SW 1271 (cell line): ENCODE measurements at places on chromosomes 4 and X.
A peak's percentile ranks its signal among the peaks of the same experiment; 100 is the strongest.

DNA sequence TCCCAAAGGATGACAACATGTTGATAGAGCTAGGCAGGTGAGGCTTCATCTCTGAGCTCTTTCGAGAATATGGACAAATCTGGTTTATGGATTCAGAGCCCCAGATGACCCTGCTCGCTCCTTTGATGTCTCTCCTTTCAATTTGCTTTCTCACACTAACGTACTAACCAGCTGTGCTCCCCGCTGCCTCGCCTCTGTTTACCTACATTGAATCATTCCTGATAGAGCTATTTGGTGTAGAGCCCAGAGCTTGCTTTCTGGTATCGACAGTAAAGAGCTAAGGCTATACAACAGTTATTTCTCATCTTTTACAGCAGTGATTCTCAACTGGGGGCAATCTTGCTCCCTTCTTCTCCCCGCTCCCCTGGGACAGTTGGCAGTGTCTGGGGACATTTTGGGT is 8.9 kb upstream of the PHKA2 start:
- DNase-seq, result no peak

- no peak for DNase-seq
These were observed at the start of gene TCEAL5 for GRCh38 chrX:103276581-103277002. TSS of gene TCEAL5 (minus strand) at chrX:103276750. CDS start at chrX:103274563, 2,187 bp downstream.

- no peak for DNase-seq
These were observed 78.6 kb downstream of the HAUS3 start for GRCh38 chr4:2163311-2163821.

DNA sequence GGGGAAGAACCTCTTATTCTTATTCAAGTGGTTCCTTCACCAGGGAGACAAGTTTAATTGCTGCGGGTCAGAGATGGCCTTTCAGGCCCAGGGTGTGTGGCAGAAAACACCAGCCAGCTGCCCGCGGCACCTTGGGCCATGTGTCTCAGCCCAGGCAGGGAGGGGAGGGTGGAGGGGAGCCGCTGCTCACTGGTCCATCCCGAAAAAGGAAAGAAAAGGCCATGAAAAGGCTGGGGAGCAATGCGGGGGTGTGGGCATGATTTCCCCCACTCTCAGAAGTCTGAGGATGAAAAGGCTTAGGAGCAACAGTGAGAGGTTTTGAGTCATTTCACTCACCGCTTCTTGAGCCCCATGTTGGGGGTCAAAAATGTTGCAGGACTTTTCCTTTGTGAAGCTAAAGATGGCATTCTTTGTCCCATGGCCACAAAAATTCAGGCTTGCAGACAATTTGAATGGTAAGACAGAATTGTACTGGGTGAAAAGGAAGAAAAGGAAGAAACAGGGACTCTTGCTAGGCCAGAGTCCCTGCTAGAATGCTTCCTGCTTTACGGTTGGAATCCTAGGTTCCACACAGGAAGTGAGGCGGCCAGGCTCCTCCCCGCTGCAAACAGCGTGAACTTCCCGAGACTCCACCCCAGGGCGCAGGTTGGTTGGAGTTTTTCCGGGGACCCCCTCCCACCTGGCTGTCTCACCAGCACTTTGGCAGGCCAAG is 17.4 kb upstream of the FAM47E start:
- DNase-seq, result no peak

DNA sequence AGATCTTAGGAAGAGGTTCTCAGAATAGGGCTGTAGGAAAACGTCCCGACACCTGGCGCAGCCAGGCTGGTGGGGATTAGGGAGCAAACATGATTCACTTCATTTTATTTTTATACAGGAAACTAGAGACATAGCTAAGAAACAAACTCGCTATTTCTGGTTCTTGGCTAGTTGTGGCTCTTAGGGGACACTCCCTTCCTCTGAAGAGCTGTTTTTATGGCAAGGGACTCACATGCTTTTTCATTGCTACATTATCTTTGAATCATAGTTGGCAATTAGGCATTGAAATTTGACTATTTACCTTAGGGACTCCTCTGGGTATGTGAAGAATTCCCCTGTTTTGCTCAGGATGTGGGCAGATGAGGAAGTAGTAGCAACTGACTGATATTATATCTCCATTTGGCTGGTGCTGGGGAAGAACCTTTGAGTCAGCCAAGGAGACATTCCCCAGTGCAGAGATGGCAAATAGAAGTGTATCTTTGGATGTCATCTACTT is 174.5 kb downstream of the SMIM20 start:
- peak; percentile 37 for DNase-seq

GRCh38 chrX:91414713-91415112 is 19.9 kb upstream of the PABPC5 start:
- DNase-seq, result no peak

DNA sequence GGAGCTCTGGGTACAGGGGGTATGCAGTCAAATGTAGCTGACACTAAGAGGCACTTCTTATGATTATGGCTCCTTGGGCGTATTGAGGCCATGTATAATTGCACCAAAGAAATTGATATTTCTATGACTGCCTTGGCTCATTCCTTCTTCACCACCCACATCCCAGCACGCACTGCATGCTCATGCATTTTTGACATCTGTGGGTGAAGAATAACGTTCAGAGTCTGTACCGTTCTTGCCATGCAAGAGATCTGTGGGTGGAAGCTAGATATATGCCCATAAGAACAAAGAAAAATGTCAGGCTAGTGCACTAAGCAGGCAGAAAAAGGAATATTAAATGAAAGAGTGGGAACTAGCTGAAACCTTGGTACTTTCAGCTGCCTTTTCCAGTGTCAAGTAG is 93.4 kb downstream of the EMCN start:
- no peak for DNase-seq

GRCh38 chr4:38266616-38267015 is 306.4 kb downstream of the PTTG2 start:
- DNase-seq, result no peak

- DNase-seq, result no peak
These were observed 38.2 kb upstream of the PRDM5 start for GRCh38 chr4:120960656-120961267.

DNA sequence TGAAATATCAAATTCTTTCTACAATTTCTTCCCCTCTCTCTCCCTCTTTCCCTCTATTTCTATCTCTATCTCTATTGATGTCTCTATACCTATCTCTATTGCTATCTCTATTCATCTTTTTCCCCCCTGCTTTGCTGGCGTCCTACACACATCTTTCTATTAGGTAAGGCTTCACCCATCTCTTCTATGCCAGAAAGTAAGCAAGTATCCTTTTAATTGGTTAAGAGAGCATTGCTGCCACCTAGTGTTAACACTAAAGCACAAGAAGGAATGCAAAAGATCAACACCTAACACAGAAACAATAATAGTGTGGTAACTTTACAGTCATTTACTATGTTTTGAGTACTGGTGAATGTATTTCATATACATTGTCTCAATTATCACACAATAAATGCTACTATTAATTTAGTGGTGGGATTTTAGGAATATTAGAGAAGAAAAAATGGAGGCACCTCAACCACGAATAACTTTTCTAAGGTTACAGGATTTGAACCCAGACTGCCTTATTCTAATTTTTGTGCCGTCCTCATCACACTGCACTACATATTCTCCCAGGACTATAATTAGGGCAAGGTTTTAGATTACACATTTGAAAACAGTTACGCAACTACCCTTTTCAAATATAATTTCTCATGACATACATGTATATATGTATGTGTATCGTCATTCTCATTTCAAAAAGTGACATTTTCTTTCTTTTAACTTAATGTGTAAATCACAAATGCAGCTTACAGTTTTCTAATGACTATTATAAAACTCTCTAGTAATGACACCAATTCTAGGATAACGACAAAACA is 3.7 kb upstream of the C4orf36 start:
- peak; percentile 68 for DNase-seq

- no peak for DNase-seq
These were observed 6.3 kb upstream of the OTUD4 start for GRCh38 chr4:145186729-145187128.

DNA sequence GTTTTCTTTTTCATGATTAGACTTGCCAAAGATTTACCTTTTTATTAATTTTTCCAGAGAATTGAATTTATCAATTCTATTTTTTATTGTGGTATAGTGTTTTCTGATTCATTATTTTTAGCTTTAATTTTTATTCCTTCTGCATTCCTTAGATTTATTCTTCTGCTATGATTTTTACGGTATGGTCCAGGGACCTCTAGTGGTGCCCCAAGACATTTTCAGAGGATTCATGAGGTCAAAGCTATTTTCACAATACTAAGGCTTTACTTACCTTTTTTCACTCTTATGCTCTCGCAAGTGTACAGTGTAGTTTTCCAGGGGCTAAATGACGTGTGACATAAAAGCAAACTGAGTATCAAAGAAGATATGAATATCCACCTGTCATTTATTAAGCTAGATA is 8.0 kb downstream of the RADX start:
- no peak for DNase-seq

DNA sequence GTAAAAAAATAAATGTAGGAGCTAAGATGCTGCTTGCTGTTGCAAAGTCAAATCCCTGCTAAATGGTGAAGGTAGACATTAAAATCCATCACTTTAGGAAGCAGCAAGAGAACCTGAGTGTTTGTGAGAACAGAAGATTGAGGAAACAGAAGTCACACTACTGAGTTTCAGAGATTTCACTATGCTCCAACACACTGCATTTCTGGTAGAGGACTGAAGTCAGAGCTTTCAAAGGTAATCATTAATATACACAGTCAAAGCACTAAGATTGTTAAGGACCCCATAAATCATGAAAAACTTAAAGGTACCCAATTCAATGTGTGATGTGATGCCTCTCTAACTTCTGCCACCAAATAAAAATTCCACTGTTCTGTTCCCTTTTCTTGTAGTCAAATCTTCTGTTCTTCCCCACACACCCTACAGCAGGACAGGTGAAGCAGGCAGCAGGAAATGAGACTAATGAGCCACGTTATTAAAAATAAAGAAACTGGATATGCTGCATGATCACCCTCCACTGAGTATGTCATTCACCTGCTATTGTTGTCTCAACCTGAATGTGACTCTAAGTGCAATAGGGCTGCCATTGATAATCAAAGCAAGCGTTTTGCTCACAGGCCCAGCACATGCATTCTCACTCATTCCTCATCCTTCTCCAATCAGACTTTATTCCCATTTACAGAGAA is 28.9 kb upstream of the APELA start:
- DNase-seq, result no peak

DNA sequence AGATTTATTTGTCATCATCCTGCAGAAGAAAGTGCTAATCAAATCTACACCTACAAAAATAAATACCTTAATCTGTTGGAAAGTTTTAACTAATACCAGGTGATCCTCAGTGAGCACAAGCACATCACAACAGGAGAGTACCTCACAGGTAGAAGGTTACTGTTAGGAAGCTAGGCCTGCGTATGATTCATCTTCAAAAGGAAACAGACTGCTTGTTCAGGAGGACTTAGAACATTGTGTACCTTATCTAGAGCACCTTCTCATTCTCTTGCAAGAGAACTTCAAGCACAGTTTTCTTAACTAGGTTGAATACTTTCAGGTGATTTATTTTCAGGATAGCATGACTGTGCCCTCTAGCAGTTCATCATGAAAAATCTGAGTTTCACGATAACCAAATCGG is 54.2 kb downstream of the MND1 start:
- no peak for DNase-seq
